ENCODE measurements at places on chromosomes 11 and 22.

DNA sequence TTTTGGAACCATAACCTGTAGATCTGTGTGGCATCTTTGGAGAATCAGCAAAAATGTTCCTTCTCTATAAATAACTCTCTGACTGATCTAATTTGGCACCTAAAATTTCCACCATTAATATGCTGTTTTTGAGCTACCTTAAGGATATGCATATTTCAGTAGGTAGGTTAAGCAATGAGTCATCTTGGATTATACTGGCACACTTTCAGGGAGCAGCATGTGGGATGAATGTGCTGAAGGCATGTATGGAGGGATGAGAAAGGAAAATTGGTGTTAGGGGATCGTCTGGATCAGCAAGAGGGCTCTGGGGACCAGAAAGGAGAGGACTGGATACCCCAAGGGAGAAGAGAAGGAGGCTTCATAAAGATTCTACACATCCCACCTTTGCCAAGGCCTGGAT lies 44.6 kb upstream of the ELF5 start:
- no peak for DNase-seq

- no peak for DNase-seq
Observed at GRCh38 chr11:113162592-113162962, 151.8 kb upstream of the TTC12 start.

DNA sequence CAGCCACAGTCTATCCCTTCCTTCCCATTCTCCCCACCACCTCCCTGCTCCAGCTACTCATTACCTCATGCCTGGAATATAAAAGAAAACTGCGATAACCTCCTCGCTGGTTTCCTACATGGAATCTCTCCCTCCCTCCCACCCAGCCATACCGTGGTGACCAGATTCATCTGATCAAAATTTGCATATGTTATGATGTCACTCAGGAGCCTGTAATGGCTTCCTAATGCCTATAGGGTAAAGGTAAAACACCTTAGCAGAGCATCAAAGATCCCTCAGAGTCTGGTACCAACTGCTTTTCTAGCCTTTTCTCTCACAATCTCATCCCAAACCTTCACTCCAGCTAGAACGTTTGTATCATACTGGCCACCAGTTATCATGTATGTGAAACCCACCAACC lies 19.6 kb downstream of the RTN4RL2 start:
- DNase-seq = no peak

GRCh38 chr11:126345759-126346585 lies 9.5 kb upstream of the ST3GAL4 start:
- no peak for DNase-seq

GRCh38 chr22:31085493-31085824 lies 4.3 kb downstream of the SMTN start:
- DNase-seq = no peak

DNA sequence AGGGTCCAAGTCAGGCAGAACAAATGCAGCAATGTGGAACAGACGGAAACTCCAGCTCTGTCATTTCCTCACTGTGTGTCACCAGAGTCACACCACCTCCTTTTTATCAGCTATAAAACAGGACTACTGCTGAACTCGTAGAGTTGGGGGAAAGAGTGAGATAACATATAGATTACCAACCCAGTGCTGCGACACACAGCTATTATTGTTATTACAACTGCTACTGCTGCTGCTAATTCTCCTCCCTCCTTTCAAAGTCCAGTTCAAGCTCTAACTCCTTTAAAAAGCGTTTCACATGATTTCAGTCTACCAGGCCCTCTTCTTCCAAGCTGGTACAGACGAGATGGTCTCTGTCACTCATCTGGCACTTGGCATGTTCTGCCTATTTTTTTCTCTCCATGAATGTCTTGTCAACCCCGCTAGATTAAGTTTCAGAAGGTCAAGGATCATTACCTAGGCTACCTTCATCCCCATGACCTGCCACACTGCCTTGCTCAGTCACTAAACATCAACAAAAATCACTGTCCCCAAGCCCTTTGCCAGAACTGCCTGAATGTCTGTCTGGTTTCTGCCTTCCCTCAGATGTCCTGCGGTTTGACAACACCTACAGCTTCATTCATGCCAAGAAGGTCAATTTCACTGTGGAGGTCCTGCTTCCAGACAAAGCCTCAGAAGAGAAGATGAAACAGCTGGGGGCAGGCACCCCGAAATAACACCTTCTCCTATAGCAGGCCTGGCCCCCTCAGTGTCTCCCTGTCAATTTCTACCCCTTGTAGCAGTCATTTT lies 3.7 kb upstream of the MTFP1 start:
- DNase-seq = no peak

GRCh38 chr11:61370349-61371005 lies 8.3 kb downstream of the TMEM138 start:
- no peak for DNase-seq

GRCh38 chr11:120220747-120221037 lies 9.9 kb downstream of the OAF start:
- DNase-seq = no peak

DNA sequence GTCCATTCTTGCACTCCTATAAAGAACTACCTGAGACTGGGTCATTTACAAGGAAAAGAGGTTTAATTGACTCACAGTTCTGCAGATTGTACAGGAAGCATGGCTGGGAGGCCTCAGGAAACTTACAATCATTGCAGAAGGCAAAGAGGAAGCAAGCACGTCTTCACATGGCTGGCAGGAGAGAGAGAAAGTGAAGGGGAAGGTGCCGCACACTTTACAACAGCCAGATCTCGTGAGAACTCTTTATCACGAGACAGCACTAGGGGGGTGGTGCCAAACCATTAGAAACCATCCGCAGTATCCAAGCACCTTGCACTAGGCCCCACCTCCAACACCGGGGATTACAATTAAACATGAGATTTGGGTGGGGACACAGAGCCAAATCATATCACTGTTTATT lies 19.4 kb upstream of the POLA2 start:
- DNase-seq = no peak

- peak; percentile 64 for DNase-seq
Observed at GRCh38 chr11:3614742-3615171, 27.0 kb downstream of the ART5 start.

All from activated naive CD4-positive, alpha-beta T cell treated with Interleukin-2 at 50 U/mL for 16 hours (primary cell).